ENCODE measurements at places on chromosomes 13 and 19.

GRCh38 chr19:47142779-47143178 lies 12.1 kb downstream of the SAE1 start:
- no peak for DNase-seq

DNA sequence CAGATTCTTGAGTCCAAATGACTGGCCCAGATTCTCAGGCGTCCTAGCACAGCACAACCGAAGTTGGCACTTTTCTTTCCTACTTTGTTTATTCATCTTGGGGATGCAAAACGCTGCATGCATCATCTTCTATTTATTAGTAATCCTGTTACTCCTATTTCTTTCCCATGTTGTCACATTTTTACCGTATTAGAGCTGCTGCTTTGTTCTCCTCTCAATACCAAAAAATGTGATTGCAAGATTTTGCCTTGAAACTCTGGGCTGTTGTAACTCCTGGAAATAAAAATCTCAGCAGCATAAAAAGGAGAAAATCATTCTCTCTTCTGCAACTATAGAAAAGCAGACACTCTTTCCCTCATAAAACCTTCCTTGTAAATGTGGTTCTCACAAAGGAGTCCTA lies 12.9 kb upstream of the IGSF23 start:
- no peak for DNase-seq

DNA sequence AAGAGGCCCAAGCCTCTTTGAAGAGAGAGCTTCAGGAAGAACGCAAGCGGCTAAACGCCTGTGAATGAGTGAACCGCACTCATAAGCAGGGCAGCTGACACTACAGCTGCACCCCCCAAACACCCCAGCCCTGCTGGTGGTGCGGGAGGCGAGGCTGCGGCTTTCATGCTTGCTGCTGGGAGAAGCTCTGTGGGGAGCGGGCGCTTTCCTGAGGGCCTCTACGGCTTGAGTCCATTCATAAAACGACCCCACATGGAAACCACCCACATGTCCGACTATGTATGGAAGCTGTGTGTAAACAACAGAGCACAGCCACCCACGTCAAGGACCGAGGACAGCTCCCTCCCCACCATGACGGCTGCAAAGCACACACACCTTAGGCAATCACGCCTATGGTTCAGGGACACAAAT lies 5.5 kb downstream of the AP3D1 start:
- no peak for DNase-seq

DNA sequence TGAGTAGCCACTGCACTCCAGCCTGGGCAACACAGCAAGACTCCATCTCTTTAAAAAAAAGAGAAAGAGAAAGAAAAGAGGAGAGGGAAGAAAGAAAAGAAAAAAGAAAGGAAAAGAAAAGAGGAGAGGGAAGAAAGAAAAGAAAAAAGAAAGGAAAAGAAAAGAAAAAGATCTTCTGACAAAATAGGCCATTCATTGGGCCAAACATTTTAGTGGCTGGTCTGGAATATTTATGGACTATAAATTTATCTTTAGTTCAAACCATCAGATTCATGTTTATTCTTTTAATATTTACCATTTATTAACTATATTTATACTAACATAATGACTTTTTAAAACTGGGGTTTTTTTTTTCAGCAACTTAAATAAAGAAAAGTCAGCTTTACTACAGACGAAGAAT lies 85.6 kb upstream of the KLF5 start:
- DNase-seq: no peak

DNA sequence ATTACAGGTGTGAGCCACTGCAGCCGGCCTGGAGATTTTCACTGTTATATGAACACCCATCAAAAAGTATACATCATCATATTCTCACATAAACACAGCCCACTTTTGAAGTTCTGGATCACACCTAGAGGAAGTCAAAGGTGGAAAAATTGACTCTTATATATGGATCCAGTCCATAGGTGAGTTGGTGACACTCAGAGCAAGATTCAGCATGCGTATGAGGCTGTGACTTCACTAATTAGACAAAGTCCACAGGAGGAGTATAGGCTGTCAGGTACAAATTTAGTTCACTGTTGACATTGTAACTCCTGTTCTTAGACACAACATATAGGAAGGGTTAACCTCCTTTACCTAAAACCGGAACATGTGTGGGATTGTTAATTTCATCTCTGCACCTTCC lies 31.4 kb upstream of the ZNF254 start:
- DNase-seq: no peak

GRCh38 chr19:23415561-23416191 lies 20.4 kb upstream of the ZNF91 start:
- DNase-seq: peak; percentile 13

GRCh38 chr19:861756-862580 lies 2.5 kb downstream of the CFD start:
- peak; percentile 85 for DNase-seq
